PC-9 (cell line): ENCODE measurements at places on chromosomes 4 and X. TPM values are rescaled to one million over a fixed set of nuclear protein-coding genes. Genes with fewer than 3 reads are reported as not detected.

UGT2A1 gene
- not detected in 2 replicates for total RNA-seq

ABCB7 gene
- total RNA-seq: 25.8 and 28.7 TPM in 2 replicates

JADE3 gene
- total RNA-seq: 6.8 and 10.9 TPM in 2 replicates

HSFX2 gene
- total RNA-seq: 0.28 and 0.80 TPM in 2 replicates

GRCh38 chrX:130895299-130895698 is 7.7 kb downstream of the ENOX2 start:
- no peaks in the 10 kb centered on the region for H3K27me3 ChIP-seq
- H3K27ac ChIP-seq: no peak overlapping the region
- no peak for DNase-seq
- H3K4me1 ChIP-seq: no peaks in the 10 kb centered on the region
- H3K4me3 ChIP-seq: no peak overlapping the region

DNA sequence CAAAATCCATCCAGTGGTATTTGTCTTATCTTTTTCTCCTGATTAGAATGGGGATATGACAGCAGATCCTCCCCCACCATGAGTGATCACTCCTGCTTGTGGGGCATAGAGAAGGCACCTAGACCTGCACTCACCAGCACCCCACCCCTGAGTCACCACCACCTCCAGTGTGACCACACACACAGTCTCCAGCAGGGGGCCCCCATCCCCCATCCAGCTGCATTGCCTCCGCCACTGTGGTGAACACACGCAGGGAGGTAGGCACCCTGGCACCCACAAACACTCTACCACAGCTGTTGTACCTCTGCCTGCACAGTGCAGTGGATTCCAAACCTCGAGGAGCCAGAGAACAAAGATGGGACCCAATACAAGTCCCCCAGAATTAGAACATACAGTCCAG is 9.0 kb upstream of the MAGEA8 start:
- H3K27ac ChIP-seq: no peak overlapping the region
- no peaks in the 10 kb centered on the region for H3K36me3 ChIP-seq

- H3K27me3 ChIP-seq: no peaks in the 10 kb centered on the region
- peaks cover 33% of the 10 kb centered on the region for H3K4me1 ChIP-seq
- DNase-seq: peak; percentile 77
Observed at GRCh38 chrX:53714580-53715345, 28.2 kb upstream of the HUWE1 start.

DNA sequence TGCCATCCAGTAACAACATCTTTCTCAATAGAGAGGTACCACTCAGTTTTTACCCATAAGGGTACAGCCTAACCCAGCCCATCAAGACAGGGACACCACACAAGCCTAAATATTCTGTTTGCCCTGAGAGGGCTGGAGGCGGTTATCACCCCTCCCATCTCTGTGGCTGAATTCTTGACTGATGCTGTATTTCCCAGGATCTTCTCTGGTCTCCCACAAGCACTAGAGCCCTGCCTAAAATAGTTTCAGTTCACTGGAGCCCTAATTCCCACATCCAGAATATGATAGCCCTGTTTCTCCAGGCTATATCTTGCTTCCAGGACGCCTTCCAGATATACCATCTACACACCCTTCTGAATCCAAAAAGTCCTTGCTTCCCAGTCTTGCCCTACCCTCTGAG is 91.6 kb upstream of the NMU start:
- H3K27me3 ChIP-seq: no peaks in the 10 kb centered on the region
- H3K4me1 ChIP-seq: peaks cover 25% of the 10 kb centered on the region
- no peak overlapping the region for H3K4me3 ChIP-seq
- H3K27ac ChIP-seq: no peak overlapping the region

GRCh38 chrX:70046978-70047377 is 2.8 kb downstream of the AWAT2 start:
- no peak for DNase-seq
- no peaks in the 10 kb centered on the region for H3K27me3 ChIP-seq
- H3K4me1 ChIP-seq: no peaks in the 10 kb centered on the region
- no peak overlapping the region for H3K27ac ChIP-seq

- no peaks in the 10 kb centered on the region for H3K36me3 ChIP-seq
- H3K4me1 ChIP-seq: no peaks in the 10 kb centered on the region
- no peaks in the 10 kb centered on the region for H3K27me3 ChIP-seq
- H3K27ac ChIP-seq: no peak overlapping the region
Observed at GRCh38 chr4:10704430-10704810, 19.9 kb upstream of the CLNK start.

- no peak for DNase-seq
- H3K27me3 ChIP-seq: peaks cover 47% of the 10 kb centered on the region
- no peaks in the 10 kb centered on the region for H3K4me1 ChIP-seq
Observed at GRCh38 chr4:2449511-2450392, 19.2 kb upstream of the RNF4 start.

DNA sequence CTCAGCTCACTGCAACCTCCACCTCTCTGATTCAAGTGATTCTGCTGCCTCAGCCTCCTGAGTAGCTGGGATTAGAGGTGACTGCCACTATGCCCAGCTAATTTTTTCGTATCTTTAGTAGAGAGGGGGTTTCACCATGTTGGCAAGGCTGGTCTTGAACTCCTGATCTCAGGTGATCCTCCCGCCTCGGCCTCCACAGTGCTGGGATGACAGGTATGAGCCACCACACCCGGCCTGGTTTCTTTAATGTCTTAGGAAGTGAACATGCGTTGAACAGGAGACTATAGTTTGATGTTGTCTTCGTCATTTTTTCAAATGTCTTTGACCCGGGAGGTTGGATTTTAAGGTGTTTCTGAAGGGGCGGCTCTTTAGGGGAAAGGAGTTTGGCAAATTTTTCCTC is 91.0 kb downstream of the DHRSX start:
- no peaks in the 10 kb centered on the region for H3K4me1 ChIP-seq
- no peak overlapping the region for H3K27ac ChIP-seq
- DNase-seq: no peak

DNA sequence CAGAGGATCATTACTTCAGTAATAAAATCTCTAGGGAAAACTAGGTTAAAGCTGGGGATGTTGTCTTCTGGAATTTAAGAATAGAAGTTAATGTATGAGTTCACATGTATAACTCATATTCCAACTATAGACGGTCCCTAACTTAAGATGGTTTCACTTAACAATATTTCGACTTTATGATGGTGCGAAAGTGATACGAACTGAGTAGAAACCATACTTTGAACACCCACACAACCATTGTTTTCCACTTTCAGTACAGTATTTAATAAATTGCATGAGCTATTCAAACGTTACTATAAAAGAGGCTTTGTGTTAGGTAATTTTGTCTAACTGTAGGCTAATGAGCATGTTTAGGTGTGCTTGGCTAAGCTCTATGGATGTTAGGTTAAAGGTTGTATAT is 38.7 kb downstream of the CCSER1 start:
- no peaks in the 10 kb centered on the region for H3K4me1 ChIP-seq
- no peak overlapping the region for H3K27ac ChIP-seq
- H3K36me3 ChIP-seq: no peaks in the 10 kb centered on the region
- no peaks in the 10 kb centered on the region for H3K27me3 ChIP-seq
- no peak for DNase-seq
- no peak overlapping the region for H3K4me3 ChIP-seq
